ENCODE measurements at places on chromosomes 11 and 22.

- DNase-seq: no peak
Observed at GRCh38 chr11:68326334-68327215, 14.2 kb downstream of the LRP5 start.

- DNase-seq: no peak
Observed at GRCh38 chr11:115197433-115197832, 306.8 kb downstream of the CADM1 start.

DNA sequence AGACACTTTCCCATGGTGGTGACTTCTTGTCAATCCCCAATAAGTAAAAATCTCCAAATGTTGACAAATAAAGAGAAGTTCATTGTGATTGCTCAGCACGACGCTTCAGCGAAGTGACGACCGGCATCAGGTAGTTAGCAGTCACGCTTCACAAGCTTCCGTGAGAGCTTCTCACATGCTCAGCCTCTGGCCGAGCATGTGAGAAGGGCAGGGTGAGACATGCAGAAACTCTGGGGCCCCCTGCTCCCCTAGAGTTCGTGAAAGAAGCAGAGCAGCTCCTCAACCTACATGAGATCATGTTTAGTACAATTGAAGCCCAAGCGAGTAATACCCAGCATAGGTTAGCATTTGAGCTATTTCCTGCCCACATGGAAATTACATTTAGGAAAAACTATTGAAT, 4.4 kb upstream of the C11orf16 start:
- no peak for DNase-seq

DNA sequence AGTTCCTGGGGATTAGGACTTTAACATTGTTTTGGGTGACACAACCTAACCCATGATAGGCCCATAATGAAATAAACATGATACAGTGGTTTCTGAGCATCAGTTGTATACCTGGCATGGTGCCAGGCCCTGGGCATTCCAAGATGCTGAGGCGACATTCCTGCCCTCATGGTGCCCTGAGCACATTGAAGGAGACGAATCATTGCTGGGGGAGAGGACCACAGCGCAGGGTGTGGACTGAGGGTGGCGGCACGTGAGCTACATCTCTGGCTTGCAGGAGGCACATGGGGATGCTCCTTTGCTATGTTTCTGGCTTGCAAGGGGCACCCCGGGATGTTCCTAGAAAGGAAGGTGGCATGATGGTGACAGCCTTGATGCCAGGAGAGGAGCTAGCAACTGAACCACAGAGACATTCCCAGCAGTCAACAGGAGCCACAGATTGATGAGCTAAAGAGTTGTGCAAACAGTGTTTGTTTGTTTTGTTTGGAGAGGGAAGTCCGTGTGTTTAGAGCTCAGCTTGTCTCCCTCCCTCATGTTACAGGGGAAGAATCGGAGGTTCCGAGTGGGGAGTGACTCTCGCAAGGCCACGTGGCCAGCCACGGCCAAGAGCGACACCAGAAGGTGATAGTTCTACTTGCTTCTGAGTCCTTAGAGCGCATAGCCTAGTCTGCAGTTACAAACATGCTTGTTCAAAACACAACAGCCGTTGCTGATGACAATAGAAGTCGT, 106.4 kb downstream of the MIAT start:
- DNase-seq: peak; percentile 80

DNA sequence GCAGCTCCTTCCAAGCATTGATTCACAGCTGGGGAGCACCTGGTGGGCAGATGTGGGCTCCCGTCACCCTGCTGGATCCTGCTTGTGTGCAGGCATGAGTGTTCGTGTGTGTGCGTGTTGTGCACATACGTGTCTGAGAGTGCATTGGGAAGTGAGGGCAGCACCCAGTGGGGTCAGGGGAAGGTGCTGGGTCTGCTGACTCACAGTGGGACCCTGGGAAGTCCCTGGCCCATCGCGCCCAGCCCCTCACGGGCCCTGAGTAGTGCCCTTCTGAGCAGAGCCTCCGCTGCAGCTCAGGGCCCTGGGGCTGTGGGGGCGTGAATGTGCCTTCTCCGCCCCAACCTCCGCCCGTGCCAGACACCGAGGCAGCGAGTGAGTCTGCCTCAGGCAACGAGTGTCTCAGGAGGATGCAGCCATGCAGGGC, 36.8 kb downstream of the WNT11 start:
- DNase-seq: no peak

- no peak for DNase-seq
Observed at GRCh38 chr22:21707677-21708076, 27.9 kb downstream of the YPEL1 start.

- DNase-seq: no peak
Observed at GRCh38 chr22:44592824-44593148, 94.8 kb upstream of the RTL6 start.

DNA sequence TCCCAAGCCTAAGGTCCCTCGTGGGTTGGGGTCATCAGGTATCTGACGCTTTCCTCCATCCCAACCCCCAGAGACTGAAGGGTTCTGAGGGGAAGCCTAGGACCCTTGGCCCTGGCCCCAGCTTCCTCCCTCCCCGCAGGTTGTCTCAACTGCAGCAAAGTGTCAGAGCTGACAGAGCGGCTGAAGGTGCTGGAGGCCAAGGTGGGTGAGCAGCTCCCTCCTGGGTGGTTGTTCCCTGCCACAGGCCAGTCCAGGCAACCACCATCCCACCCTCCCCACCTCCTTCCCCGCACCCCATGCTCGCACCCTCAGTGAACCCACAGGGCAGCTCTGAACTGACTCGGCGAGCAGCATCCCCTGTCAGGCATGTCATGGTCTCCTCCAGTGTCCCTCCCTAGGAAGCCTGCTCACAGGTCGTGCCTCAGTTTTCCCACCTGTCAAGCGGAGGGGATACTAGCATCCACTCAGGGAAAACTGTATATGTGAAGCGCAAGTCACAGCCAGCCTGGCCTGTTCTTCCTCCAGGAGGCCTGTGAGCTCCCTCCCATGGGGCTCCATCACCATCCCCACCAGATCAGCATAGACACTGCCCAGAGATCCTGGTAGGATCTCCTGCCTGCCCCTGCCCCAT, 20.8 kb downstream of the EMID1 start:
- no peak for DNase-seq

GRCh38 chr11:26283852-26284408, 48.0 kb upstream of the ANO3 start:
- no peak for DNase-seq

DNA sequence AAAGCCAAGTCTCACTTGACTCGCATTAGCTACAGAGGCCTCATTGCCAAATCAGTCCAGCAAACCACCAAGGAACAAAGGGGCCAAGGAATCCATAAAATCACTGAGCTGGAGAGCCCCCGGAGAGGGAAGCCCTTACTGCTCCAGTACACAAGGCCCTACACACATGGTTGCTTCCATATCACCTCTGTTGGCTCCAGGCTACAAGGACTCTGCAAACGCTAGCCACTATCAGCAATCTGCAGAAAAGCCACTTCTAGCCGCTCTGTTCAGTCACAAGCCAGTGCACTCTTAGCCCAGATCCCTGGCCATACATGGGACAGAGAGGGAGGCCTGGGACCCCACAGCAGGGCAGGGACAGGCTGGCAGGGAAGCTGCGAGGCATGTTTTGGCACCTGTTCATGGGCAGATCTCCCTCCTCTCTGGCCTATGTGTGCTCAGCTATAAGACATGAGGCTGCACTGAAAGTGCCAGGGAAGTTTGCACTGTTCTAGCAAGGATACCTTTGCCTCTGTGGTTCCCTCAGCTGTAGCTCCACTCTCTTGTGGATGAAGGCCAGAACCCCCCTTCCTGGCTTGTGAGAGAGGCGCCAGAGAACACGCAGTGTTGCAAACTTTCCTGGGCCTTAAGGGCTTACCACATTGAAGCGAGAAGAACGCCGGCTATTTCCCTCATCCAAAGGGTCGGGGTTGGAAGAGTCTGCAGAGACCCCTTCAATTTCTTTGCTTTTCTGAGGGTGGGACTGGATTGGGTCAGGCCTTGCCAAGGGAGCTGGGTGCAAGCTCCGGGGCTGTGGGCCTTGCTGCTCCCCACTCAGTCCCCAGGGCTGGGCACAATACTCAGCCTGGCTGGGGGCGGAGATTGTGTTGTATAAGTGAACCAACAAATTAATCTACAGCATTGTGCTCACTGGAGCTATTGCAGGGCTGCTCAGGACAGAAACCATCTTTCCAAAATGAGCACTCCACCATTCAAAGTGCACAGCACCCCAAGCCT, 108.7 kb upstream of the PITPNB start:
- DNase-seq: no peak

DNA sequence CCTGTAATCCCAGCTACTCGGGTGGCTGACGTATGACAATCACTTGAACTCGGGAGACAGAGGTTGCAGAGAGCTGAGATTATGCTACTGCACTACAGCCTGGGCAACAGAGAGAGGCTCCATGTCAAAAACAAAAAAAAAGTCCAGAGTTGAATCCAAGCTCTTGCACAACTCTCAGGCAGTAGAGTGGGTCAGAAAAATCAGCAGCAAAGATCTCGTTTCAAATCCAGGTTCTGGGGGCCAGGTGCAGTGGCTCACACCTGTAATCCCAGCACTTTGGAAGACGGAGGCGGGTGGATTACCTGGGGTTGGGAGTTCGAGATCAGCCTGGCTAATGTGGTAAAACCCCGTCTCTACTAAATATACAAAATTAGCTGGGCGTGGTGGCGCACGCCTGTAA, 24.9 kb downstream of the CLPB start:
- DNase-seq: no peak

- no peak for DNase-seq
Observed at GRCh38 chr22:33588860-33589259, 331.4 kb downstream of the LARGE1 start.

GRCh38 chr11:1831338-1832210, 3.2 kb upstream of the SYT8 start:
- DNase-seq: no peak

- DNase-seq: no peak
Observed at GRCh38 chr11:114326776-114327175, 30.6 kb downstream of the NNMT start.

- DNase-seq: no peak
Observed at GRCh38 chr11:15747671-15748070, 608.7 kb downstream of the SOX6 start.

DNA sequence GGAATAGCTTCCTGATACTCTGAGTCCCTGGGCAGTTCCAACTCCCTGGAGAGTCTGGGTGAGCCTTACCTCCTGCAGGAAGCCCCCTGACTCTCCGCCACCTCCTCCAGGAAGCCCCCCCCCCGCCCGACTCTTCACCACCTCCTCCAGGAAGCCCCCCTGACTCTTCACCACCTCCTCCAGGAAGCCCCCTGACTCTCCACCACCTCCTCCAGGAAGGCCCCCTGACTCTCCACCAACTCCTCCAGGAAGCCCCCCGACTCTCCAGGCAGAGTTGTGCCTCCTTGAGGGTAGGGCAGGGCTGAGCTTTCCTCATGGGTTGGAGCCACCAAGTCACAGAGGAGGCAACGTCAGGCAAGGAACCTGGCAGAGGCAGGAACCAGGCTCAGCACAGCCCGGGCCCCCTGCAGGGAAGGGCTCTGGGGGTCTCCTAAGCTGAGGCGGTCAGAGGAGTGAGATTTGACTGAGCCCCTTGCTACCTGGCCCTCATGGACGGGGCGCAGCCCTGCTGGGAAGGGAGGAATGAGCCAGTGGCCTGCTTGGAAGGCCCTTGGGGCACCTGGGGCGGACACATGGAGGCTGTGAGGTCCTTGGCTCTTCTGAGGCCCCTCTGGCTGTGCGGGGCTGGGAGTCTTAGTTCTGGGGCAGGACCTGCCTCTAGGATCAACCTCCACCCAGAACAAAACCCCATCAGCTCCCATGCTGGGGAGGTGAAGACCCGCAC, 18.1 kb downstream of the MRGPRG start:
- DNase-seq: no peak

- no peak for DNase-seq
Observed at GRCh38 chr11:71199226-71199820, 53.1 kb downstream of the SHANK2 start.

DNA sequence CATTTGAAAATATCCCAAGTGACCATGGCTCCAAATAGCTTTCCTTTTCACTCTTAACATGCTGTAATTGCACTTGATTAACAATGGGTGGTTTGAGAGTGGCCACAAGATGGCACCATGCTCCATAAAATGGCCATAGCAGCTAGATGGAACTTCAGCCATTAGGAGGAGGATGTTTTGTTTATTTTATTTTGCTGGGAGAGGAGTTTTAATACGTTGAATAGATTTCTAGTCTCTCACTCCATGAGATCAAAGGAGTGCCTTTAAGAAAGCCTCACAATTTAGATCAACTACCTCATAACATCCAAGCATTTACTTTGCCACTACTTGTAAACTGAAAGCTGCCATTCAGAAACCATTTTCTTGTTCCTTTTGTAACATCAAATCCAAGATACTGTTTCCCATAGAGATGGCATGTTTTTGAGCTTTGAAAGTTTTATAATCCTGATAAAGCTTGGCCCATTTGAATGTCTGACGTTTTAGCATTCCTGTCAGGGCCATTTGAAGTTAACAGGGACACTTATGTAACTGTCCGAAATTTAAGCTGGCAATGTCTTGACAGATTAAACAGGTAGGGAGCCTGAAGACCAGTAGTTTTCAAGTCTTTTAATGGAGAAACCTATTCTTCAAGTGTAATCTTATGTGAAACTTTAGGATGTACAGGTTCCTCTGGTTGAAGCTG, 4.7 kb downstream of the FEN1 start:
- DNase-seq: peak; percentile 79

DNA sequence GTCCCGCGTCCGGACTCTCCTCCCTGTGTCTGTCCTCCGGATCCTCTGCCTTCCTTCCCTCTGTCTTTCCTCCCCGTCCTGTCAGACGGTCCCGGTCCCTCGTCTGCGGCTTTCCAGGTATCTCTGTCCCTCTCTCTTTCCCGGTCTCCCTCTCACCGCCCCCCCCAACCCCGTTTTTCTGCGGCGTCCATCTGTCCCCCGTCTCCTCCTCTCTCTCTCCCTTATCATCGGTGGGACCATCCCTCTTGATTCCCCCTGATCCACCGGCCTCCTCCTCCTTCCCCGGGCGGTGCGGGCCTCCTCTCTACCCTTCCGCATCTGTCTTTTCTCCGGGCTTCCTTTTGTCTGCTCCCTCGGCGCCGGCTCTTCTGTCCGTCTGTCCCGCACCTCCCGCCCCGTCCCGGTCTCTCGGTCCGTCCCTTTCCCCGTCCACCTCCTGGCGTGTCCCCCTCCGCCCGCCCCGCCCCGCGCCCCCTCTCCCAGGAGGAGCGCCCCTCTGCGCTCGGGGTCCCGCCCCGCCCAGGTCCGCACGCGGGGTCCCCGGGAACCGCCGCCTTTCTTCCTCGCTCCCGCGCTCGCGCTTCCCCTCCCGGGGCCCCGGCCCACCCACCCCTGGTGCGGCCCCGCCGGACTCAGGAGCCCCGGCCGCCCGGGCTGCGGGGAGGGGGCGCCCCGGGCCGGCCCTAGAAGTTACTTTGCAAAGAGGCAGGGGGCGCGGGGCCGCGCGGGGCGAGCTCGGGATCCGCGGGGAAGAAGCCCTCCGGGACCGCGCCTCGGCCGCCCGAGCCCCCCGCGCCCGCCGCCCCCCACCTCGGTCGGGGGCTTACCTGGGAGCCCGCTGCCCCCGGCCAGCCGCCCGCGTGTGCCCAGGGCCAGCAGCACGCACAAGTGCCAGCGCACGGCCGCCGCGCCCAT, 568 bp downstream of the SCUBE1 start:
- DNase-seq: no peak
